ENCODE measurements at places on chromosomes 3 and 15.

- DNase-seq = no peak
These were observed 99.9 kb downstream of the APBA2 start for GRCh38 chr15:28985691-28986090.

- no peak for DNase-seq
These were observed 332.5 kb upstream of the TPRG1 start for GRCh38 chr3:188839187-188839695.

GRCh38 chr3:139299261-139300132 lies 44.3 kb upstream of the MRPS22 start:
- DNase-seq = no peak

DNA sequence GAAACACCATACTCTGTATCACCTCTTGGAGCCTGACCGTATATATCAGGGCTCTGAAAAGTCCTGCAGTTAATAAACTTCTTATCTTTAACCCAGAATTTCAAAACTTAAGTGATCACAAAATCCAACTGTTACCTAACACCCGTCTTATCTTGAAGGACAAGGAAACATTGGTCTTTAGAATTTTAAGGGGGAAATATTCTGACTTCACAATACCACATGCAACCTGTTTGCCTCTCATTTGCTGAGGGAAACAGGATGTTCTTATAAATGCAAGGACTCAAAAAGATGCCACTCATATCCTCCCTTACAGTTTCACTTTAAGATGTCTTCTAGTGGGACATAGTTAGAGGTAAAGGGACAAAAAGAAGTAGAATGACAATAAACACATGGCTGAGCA lies 67.9 kb downstream of the CRTC3 start:
- no peak for DNase-seq

DNA sequence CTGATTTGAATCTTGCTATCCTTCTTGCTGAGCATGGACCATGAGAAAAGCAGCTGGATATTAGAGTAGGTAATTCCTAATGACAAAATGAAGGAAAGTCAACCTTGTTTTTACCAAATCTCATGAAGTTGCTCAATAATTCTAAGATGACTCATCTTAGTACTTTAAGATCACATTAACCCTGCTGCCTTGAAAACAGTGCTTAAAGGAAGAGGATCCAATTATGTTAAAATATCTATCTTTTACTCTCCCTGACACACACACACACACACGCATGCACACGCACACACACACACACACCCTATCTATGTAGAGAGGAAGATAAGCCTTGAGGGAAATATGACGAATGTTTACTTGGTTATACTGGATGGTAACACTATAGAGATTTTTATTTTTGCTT lies 16.0 kb upstream of the MYO1E start:
- DNase-seq = no peak

Data from NCI-H1092 (cell line).